Stimulated activated CD4-positive, alpha-beta T cell treated with anti-CD3 and anti-CD28 coated beads, Interleukin-2, amount 100 ng/mL, for 4 hours (primary cell): ENCODE measurements at places on chromosomes 1 and 21.
A peak's percentile ranks its signal among the peaks of the same experiment; 100 is the strongest.

GRCh38 chr21:33022489-33022827 is 3.3 kb upstream of the OLIG2 start:
- DNase-seq = no peak

DNA sequence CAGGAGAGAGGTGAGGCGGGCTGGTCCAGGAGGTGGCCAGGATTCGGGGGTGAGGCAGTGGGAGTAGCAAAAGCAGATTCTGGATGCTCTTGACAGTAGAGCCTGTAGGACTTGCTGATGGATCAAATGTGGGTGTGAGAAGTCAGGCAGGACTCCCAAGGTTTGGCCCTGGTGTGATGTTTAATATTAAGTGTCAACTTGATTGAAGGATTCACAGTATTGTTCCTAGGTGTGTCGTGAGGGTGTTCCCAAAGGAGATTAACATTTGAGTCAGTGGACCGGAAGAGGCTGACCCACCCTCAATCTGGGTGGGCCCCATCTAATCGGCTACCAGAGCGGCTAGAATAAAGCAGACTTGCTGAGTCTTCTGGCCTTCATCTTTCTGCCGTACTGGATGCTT is 6.8 kb upstream of the RAB4A start:
- no peak for DNase-seq

DNA sequence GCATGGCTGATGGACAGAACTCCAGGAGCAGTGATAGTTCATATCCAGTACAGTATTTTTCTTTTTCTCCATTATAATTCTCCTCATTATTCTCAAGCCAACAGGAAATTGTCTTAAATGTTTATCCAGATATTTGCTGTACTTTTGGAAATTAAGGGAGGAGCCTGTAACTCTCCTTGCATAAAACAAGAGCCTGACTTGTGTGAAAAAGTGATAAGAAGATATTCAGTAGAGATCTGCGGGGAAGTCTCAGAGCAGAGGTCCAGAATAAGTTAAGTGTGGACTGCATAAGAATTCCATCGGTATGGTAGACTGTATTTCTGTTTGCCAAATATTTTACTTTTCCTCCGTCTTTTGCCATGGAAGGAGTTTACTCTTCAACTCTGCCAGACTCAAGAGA is 70.2 kb downstream of the BACH1 start:
- DNase-seq = no peak

DNA sequence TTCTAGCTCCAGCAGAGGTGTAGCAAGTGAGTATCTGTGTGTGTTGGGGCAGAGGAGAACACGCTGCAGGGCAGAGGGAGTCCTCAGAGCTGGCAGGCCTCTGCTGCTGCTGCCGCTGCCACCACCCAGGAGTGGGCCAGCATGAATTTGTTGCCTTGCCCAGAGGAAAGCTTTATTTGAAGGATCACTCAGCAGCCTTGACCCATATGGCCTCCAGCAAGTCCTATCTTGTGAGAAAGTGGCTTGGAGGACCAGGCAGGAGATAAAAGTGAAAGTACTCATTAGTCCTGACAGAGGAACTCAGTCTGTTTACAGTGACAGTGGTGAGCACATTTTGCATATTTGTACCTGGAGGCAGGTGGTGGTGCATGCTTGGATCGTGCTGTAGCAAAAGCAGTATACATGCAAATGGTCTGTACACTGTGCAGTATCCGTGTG is 3.1 kb downstream of the TRAF5 start:
- DNase-seq = no peak

- no peak for DNase-seq
Observed at GRCh38 chr21:34039678-34040382, 33.5 kb upstream of the MRPS6 start.

DNA sequence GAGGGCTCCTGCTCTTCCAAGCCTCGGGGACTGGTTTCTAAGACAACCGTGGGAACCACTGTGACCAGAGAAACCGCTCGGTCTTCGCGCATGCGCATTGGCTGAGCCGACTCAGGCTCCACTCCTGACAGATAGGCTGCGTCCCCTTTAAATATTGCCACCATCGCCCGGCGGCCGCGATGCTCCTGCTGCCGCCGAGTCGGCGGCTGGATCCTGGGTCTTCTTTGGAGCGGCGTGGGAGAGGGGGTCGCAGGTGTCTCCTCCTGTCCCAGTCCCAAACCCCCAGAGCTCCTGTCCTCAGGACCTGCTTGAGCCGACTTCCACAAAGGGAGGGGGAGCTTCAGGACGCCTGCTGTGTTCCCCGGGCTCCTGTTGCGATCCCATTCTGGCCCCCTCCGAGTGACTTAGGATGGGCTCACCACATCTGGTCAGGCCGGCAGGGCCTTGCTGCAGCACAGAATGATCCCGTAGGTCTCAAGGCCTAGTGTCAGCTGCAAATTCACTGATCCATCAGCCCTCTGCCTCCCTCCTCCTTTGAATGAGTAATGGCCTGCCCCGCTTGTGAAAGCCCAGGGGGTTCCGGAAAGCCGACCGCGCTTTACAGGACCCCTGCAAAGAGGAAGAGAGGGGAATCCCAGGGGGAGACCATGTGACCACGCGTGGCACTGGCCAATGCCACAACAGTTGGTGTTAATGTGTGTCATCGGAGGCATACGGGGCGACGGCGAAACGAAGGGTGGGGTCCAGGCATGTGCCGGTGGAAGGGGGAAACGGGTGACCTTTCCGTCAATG is 683.2 kb upstream of the TPTE start:
- DNase-seq = no peak

GRCh38 chr1:91427741-91428140 is 23.1 kb upstream of the HFM1 start:
- no peak for DNase-seq

- DNase-seq = no peak
Observed at GRCh38 chr1:2443277-2444137, 31.1 kb upstream of the PEX10 start.

- no peak for DNase-seq
Observed at GRCh38 chr1:234645474-234645953, 35.5 kb upstream of the IRF2BP2 start.

DNA sequence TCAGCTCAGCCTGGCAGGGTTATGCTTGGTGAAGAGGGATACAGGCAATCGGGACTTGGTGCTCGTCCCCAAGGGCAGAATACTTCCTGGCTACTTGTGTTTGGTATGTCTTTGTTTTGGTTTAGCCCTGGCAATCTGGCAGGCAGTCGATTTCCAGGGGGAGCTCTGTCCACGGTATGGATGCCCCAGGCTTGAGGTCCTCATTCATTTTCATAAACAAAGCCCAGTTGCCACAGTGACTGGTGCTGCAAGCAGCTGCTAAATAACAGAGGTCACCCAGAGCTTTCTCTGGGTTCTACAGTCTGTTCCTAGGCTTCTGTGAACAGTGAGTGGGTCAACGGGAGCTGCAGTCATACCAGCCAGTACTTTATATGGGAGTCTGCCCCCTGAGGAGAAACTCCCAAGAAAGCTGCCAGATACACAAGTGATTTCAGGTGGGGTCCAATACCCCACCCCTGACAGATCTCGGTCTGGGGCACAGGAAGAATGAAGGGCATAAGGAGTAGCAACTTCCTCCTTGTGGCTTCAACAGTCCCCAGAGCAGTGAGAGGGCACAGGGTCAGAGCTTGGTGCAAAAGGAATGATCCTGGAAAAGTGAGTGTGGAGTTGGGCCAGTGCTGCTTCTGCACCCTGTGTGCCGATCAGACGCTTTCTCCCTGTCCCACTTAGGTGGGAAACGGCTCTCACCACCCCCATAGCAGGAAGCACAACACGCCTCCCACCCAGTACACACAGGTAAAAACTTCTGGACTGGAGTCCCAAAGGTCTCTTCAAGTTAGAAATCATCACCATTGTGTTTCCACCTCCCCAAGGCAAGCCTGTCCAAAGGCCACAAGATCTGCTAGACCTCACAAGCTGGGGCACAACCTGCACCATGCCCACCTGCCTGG is 55.5 kb downstream of the TGFBR3 start:
- no peak for DNase-seq

DNA sequence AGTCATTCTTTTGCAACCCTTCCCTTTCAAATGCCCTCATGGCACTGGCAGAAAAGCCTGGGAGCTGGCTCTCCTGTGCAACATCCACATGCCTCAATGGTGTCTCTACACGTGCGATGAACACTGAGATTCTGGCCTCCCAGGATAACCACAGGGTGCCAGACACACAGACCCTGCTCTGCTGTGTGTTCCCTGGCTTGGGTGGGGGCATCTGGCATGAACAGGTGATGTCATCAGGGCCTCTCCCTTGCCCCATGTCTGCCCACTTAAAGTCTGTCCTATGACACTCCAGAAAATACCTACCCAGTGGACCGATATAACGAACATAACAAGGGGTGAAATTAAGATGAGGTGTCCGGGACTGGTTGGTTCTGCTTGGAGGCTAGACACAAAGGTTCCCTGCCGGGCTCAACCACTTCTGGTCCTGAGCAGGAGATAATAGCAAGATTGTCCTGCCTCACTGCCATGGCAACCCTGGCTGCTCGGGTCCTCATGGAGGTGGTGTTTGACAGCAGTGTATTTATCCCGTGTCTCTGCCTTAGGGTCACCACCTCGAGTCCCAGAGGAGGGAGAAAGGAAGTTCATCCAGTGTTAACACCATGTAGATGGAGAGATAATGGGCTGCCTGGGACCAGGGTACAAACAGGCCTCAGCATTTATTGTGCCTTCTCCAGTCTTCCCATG is 19.3 kb downstream of the INSRR start:
- no peak for DNase-seq

GRCh38 chr1:29590583-29591565 is 354.6 kb downstream of the PTPRU start:
- no peak for DNase-seq

- DNase-seq = no peak
Observed at GRCh38 chr1:18320051-18320450, 160.7 kb upstream of the KLHDC7A start.

DNA sequence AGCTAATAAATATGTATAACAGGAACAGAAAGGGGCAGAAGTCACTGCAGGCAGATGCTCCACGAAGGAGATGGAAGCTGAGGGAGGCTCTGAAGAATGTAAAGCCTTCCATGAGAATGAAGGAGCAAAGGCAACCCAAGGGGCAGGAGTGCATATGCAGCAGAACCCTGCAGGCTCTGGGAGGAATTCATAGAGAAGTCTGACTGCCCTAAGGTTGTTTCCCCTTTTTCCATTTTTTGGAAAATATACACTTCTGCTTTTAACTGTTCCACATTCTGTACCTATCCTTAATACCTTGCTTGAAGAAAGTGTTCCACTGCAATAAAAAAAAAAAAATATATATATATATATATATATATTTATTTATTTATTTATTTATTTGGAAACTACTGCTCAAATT is 69.6 kb downstream of the CD34 start:
- no peak for DNase-seq

GRCh38 chr1:17258758-17259130 is 9.8 kb downstream of the PADI3 start:
- no peak for DNase-seq

DNA sequence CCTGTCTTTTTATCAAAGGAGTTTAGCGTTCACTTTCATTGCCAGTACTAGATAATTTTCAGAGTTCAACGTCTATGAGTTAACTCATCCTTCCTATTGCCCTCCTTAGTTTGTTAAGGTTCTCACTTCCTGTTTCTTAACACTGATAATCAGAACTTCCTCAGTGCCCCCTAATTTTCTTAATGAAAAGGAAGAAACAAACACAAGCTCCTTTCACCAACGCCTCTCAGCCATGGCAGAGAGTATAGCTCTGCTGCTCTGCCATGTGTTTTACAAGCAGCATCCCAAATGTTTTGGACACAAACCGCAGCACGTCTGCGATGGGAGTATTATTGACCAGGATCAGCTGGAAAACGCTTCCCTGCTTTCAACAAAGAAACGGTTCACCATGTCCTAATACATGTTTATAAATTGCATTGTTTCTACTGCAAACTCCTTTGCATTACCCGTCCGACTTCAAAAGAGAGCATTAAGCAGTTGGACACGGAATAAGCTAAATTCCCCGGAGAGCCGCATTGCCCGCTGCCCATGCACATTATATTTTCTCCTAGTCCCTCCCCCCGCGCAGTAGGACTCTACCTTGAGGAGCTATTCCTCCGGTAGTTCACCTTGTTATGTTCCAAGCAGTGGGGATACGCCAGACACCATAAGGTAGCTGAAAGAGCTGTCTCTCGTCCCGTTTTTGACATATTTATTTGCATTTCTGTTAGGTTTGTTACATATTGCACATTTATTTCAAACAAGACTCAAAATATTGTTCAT is 561 bp downstream of the OLFM3 start:
- DNase-seq = no peak

DNA sequence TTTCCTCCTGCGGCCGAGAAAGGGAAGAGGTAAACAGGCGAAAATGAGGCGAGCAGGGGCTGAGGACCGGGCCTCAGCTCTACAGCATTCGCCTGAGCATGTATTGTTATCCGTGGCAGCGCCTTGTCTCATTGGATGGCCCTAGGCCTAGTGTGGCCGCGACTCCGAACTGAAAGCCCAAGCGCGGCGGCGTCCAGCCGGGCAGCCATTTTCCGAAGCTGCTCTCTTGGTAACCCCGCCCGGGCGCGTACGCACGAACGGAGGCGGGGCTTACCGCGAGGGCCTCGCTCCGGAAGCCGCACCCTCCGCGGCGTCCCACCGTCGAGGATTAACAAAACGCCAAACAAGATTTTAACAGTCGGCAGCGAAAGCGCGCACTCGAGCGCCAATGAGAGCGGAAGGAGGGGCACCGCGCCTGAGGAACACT is 797 bp upstream of the USP1 start:
- peak; percentile 94 for DNase-seq

DNA sequence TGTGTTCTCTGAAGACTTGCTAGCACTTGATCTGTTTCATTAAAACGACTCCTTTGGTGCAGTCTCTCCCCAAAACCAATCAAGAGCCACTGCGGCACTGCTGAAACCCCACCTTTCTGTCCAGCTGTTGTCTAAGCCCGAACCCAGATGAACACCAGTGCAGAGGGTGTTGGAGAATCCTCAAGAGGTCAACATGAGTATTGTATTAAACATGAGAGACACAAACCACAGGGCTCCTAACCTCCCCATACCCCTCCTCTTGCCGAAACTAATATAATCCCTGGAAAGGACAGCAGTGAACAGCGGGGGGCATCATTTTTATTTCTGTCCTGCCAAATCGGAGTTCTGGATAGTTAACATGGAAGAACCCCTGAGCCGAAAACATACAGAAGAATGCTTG is 333.9 kb downstream of the CAMTA1 start:
- no peak for DNase-seq

DNA sequence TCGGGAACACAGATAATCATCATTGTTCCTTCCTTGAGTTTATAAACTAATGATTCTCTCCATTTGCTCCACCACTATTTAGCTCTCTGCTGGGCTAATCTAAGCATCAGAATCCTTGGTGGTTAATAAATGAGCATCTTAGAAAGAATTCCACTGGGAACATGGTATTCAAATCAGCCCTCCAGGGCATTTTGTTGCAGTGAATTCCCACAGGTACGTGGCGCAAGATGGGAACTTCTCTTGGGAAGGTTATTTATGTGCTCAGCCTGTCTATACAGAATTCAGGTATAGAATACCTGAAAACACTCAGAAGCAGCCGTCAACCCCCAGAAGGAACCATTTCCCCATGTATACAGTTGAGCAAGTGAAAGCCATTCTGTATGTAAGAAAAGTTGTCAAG is 131.5 kb downstream of the NTNG1 start:
- DNase-seq = no peak
